ENCODE measurements at places on chromosomes 1 and 21. TPM values are rescaled to one million over a fixed set of nuclear protein-coding genes. Genes with fewer than 3 reads are reported as not detected.

KCND3 gene
- polyA plus RNA-seq: 1.3 TPM

CD46 gene
- polyA plus RNA-seq: 299 TPM

KLHL20 gene
- 20.4 TPM for polyA plus RNA-seq

PEF1 gene
- polyA plus RNA-seq: 81.4 TPM

NCAM2 gene
- 9.8 TPM for polyA plus RNA-seq

AKT3 gene
- 23.9 TPM for polyA plus RNA-seq

DNA sequence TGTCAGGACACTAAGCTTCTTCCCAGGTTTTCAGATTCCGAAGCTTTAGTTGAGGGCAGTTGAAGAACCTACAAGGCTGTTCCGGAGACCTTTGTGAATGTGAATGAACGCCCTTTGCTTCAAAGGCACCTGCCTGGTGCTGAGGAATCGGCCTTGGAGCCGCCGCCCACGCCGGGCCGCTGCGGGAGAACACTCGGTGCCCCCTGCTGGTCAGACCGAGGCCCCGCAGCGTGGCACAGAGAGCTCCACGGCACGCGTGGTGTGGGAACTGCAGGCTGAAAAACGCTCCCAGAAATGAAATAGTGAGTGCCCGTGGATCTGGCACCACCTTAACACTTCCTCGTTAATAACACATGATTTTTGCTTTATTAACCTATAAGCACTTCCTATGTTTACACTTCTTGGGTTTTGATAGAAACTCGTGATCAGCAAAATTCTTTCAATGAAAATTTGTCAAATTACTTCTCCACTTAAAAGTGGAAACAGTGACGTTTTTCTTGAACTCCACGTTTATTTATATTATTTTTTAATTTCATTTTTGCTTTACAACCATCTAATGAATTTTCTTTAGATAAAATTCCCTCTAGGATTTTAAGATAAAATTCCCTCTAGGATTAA lies 460.6 kb downstream of the DSCAM start:
- peak; percentile 29 for DNase-seq

DNA sequence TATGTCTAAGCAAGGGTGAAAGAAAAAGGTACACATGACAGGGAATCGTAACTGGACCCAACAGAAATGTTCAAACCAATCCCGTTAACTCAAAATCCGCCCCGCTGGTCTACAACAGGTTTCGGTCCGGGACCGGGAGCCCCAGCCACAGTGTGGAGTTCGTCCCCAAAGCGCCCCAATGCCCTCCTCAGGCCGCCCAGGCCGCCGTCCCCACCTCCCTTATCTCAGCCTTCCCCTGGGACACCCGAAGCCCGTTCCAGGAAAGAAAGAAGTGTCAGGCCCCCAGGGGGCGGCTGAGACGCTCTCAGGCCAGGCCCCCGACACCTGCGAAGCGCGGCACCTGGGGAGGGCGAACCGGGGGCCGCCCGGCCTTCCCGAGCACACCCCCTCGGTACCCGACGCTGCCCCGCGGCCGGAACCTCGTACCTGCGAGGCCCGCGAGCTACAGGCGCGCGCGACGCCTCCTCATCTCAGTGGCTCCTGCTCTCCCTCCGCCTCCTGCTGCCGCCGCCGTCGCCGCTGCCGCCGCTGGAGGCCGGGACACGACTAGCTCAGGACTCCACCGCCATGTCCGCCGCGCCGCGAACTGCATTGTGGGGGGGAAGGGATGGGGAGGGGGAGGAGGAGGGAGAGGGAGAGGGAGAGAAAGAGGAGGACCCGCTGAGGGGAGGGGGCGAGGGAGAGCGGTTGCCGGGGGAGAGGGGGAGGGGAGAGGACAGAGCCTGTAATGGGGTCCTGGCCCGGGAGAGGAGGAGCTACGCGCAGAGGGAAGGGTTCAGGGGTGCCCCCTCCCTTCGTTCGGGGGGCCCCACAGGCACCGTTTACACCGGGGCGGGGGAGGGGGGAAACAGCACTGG lies at the start of gene TUT4:
TSS of gene TUT4 (minus strand) at position 588 of the 857 bp plus-strand sequence. CDS start 26,812 bp downstream, outside the sequence.
- DNase-seq: peak; percentile 95

- peak; percentile 21 for DNase-seq
Measured at GRCh38 chr1:65469889-65470340, 49.4 kb downstream of the LEPR start.

- no peak for DNase-seq
Measured at GRCh38 chr1:245704765-245705164, 550.0 kb downstream of the KIF26B start.

DNA sequence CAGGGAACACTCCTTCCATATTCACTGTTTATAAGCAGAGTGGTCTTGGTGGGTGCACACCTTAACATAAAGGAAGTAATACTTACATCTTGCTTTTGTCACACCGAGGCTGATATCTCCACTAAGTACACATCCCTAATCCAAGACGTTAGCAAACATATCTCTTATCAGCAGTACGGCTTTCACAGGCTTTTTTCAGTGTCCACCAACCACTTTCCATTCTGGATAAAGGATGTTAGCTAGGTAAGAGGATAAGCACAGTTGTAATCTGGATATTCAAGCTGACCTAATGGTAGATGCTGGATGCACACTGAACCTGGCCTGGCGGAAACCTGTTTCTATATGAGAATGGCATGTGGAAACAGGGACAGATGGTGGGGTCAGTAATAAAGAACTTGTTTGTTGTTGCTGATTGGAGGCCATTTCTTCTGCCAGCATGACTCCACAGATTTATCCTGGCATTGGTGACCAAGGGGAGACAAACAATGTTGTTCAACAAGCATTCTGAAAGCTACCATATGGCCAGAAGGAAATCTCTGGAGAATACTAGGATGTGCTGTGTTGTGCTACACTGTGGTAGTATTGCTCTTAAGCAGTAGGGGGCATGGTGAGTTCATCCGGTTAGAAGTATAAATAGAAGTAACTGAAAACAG lies 416.4 kb downstream of the PTBP2 start:
- DNase-seq: peak; percentile 57

DNA sequence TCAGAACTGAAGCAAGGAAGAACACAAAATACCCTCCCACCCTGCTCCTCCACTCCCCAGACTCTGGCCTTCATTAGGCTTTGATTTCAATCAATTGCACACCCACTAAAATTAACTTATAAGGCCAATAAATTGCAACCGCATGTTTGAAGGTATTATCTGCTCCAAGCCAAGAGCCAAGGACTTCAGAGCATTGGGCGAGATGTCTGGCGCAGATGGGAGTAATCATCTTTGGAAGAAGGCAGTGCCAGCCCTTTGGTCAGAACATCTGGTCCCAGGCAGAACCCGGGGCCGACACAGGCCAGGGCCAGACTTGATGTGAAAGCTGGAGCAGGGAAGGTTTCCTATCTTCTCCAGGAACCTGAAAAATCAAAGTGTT lies 60.0 kb downstream of the SLC66A1 start:
- no peak for DNase-seq

GRCh38 chr1:76425201-76426145 lies 350.9 kb downstream of the ST6GALNAC3 start:
- no peak for DNase-seq

GRCh38 chr1:46525253-46525983 lies 26.0 kb downstream of the KNCN start:
- DNase-seq: no peak

- peak; percentile 70 for DNase-seq
Measured at GRCh38 chr1:27395441-27396195, 3.2 kb downstream of the GPR3 start.

DNA sequence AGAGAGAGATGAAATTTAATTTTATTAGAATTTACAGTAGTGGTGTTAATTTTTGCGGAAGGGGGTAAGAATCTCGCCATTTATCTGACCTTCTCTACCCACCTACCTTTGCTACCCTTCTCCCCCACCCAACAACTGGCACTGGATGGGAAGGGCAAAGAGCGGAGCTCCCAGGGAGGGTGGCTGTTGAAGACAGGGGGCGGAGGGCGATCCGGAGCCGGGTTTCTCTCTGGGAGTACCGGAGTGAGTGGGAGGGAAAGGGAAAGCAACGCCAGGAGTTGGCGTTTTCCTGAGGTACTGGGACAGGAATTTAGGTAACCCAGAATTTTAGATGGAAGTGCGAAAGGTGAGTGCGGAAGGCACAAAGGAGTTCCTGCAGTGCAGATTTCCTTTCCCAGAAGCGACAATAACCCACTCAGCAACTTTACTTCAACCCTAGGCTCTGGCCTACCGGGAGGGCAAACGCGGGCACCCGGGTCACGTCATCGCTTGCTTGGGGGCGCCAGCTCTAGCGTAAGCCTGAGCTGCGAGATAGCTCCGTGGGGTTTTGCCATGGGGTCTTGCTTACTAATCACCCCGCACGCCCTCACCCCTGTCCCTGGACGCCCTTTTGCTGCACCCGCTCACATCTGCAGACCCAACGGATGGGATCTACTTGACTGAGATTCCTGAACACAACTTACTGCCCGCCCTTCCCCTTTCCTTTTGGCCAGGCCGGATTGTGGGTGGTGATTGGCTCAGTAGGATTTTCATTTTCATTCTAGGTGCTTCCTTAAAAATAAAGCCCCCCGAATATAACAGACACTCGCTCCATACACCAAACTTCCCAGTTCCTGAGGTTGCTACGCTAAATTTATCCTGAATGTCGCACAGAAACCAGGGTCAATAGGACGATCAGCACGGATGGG lies 413.0 kb upstream of the ESRRG start:
- no peak for DNase-seq

Data from renal pelvis (tissue), 12 donors.